Germinal center (tissue), 1 donor: ENCODE measurements at places on chromosomes 2 and 18.

DNA sequence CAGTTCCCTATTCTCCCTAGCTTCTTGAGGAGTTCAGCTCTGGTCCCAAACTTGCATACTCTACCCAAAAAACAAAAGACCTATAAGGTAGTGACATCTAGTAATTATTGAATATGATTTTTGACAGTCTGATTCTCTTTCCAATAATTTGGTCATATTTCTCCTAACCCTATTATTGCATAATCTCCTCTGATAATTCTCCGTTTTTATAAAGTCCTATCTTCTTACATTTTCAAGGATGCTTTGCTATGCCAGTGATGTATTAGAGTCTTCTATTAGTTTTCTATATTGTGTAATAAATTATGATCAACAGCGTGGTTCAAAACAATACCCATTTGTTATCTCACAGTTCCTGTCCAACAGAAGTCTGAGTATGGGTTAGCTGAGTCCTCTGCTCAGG is 426.3 kb downstream of the BCL11A start:
- no peak for DNase-seq

DNA sequence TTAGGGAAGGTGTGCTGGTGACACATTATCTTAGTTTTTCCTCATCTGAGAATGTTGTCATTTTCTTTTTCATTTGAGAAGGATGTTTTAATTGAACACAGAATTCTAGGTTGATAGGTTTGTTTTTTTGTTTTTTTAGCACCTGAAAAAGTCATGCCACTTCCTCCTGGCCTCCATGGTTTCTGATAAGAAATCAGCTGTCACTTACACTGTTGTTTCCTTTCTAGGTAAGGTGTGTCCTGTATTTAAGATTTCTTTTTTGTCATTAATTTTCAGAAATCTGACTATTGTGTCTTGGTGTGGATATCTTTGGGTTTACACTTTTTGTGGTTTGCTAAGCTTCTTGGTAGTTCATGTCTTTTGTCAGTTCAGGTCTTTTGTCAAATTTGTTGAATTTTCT is 99.3 kb downstream of the ROCK1 start:
- no peak for DNase-seq

DNA sequence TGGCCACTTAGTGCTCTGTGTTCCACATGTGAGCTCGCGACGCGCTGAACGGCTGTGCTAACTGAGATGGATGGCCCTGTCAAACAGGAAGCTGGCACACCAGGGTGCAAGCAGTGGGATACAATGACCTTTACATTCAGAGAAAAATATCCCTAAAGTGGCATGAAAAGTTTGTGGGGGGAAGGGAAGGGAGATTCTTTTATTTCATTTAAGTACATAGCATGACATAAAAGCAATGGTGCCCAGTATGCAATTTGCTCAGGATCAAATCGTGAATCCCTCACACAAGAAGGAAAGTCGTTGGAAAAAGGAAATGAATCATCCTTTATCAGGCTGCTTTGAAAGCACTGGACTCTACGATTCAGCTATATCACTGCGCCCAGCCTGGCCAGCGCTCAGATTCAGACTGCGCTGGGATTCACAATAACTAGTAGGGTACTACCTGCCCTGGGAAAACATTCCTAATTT is 26.0 kb downstream of the SATB2 start:
- no peak for DNase-seq

- DNase-seq = no peak
These were observed 1125.0 kb upstream of the FAM98A start for GRCh38 chr2:34724107-34724506.

- DNase-seq = no peak
These were observed 251.6 kb downstream of the BCL2 start for GRCh38 chr18:63067939-63068338.

GRCh38 chr2:192729369-192729768 is 534.6 kb upstream of the TMEFF2 start:
- DNase-seq = no peak

GRCh38 chr2:42959234-42960001 is 167.0 kb upstream of the HAAO start:
- no peak for DNase-seq

DNA sequence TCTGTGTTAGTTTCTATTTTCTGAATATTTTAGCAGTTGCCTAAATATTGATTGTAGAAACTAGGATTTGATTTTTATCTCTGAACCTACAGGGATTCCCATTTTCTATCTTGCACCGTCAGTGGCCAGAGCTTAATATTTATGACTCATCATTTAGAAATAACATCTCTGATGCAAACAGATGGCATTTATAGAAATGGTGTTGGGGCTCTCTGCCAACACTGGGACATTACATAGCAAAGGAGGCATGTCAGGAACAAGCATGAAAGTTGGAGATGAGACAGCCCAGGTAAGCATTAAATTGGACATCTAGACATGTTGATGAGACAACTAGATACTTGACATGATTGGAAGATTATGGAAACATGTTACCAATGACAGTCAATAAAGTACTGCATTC is 165.3 kb upstream of the SYT4 start:
- no peak for DNase-seq

- DNase-seq = no peak
These were observed 21.2 kb downstream of the OSR1 start for GRCh38 chr2:19337202-19337601.

DNA sequence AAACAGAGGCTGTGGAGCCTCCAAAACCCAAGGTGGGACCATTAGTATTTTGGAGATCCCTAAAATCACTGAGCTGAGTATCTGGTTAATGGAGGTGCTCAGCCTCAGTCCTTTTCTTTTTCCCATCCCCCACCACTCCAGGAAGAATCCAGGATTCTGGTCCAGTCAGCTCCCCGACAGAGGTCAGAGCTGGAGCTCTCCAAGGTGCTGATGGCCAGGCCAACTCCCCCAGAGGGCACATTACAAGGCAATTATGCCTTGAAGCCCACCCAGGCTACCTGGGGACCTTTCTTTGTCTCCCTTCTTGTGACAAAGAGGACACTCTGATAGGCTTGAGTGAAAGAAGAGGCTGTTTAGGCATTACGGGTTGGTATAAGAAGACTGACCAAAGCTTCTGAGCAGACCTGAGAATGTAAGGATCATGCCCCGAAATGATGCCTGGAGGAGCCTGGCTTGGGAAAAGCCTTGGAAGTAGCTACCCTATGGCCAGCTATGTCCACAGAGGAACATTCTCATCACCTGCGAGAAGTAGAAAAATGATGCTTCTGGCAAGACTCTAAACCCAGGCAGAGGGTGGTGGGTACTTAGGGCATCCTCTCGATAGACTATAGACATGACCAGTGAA is 102.5 kb upstream of the LDAH start:
- DNase-seq = no peak

GRCh38 chr2:224359569-224359968 is 42.3 kb downstream of the FAM124B start:
- DNase-seq = peak; percentile 24

DNA sequence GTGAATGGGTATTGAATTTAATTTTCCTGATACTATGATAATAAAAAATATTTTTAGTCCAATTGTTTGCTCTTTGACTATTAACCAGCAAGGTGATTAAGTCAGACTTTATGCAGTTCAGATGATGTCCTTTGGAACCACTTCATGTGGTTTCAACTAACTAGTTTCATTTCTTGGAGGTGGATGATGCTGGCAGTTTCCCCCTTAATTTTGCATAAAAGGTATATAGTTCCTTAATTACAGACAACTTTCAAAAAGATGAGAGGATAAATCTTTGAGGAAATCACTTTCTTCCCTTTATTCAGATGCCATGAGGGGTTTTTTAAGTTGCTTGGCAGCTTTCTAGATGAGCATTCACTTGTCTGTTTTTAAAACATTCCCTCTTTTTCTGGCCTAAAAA is 223.1 kb downstream of the PHLPP1 start:
- DNase-seq = peak; percentile 12

DNA sequence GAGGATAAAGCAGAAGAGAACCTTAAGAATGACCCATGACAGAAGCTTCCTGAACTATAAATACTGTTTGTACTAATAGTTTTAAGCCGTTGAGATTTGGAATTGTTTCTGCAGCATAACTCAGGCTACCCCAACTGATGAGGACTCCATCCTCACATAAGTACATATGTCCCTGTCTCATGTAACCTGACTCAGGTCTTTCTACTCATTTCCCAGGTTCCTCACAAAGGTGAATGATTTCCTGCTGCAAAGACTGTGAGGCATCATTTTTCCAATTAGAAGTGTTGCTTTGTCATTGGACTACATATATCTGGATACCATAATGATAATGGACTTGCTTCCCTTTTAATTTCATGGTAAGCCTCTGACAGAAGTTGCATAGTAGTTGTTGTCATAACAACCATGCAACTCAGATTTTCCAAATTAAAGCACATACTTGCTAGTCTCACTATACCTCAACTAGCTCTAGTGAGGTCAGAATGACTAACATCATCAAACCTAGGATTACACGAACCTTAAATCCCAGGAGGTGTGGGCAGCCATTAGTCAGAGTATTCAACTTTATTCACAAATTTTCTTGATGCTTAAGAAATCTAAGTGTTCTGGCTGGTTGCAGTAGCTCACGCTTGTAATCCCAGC is 38.0 kb upstream of the NEDD4L start:
- DNase-seq = no peak

GRCh38 chr18:36776650-36777049 is 52.2 kb downstream of the TPGS2 start:
- DNase-seq = no peak

- DNase-seq = no peak
These were observed 60.0 kb upstream of the DTNA start for GRCh38 chr18:34650121-34650545.

GRCh38 chr2:130327703-130328527 is 14.8 kb upstream of the IMP4 start:
- DNase-seq = no peak

- DNase-seq = no peak
These were observed 132.1 kb upstream of the EPC2 start for GRCh38 chr2:148512501-148512900.

- DNase-seq = no peak
These were observed 2.8 kb upstream of the SGO2 start for GRCh38 chr2:200523158-200523557.

DNA sequence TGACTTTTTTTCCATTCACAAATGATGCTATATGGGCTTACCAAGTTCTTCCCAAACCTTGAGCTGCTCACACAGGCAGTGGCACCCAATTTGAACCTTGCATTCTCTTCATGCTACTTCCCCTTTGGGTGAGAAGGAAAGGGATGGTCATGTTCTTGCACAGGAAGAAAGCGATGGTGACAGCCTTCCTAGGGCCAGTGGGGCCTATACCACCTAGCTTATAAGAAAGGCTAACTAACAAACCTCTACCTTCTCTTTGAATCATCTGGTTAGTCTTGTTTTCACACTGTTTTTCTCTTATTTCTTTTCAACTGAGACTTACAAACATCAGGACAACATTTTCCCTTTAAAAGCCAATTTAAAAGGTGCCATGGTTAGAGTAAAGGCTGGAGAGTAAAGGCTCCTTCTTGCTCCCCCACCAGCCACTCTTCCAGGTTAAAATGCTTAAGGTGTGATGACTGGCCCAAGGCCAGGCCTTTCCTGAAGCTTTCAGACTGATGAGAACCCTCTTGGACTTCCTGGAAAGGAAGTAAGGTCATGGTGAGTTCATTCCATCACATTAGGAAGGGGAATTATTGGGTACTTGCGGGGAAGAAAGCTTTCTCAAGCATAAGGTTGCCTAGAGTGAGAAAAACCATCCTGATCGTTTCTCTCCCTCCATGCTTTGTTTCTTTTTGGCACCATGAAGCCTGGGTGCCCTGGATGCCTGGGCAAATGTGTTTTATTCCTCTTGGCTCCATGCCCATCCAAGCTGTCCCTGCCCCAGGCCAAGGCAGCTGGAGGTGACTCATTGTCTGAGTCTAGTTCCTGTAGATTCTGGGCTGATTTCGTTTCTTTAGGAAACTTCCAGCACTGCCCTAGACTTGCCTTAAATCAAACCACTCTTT is 41.4 kb upstream of the ITGB6 start:
- no peak for DNase-seq

DNA sequence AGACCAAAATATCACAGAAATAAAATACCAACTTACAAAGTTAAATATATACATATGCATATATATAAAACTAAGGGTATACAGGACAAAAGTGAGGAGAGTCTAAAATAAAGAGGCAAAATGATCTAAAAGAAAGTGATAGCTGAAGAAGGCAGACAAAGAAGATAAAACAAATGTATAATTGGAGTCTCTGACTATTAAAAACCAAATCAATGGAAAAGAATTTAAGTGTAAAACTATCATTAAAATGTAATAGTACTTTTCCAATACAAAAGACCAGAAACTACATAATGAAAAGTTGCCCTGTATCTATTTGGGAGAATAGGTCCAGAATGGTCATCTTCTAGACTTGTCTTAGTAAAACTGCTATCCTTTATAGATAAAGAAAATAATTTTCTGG is 267.4 kb upstream of the KLHL14 start:
- DNase-seq = no peak

DNA sequence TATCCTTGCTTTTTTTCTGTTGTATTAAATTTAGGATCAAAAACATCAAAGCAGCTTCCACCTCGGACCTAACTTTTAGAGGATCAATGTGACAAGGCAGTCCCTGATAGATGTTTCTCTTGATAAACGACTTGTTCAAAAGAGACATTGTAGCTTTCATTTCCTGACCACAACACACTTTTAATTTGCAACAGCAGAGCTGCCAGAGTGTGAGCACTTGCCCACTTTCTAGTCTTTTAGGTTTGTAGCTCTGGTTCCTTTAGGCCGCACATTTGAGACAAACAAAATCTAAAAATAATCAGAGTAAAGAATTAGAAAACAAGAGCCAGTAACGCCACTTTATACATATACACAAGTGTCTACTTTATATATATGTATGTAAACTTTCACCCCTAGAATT is 3.1 kb downstream of the FIGN start:
- DNase-seq = no peak

GRCh38 chr2:231699006-231699405 is 9.3 kb upstream of the PTMA start:
- no peak for DNase-seq

- DNase-seq = peak; percentile 49
These were observed 22.9 kb downstream of the ZNF532 start for GRCh38 chr18:58887613-58887963.

DNA sequence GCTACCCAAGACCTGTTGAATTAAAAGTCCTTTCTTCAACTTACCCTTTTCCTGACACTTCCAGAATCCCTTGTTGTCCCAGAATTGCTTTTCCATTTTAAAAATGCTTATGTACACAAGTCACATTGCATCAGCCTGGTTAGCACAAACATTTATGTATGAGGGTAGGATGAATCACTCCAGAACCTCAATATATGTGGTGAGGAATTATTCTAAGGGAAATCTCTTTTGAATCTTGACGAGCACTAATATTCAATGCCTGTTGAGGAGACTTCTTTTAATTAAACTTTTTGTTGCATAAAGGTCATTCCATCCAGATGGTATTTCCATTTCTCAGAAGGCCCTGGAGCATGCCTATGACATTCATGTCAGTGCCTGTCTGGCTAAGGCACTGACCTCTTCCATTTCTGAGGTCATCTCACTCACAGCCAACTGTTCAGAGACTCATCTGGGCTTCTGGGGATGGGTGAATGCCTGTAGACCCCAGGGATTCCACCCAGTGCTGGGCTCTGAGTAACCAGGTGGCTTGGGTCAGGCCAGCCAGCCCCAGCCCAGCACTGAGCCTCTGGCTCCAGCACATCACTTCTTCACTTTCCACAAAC is 28.2 kb downstream of the ACMSD start:
- no peak for DNase-seq
